ENCODE measurements at places on chromosomes 7 and 10.

DNA sequence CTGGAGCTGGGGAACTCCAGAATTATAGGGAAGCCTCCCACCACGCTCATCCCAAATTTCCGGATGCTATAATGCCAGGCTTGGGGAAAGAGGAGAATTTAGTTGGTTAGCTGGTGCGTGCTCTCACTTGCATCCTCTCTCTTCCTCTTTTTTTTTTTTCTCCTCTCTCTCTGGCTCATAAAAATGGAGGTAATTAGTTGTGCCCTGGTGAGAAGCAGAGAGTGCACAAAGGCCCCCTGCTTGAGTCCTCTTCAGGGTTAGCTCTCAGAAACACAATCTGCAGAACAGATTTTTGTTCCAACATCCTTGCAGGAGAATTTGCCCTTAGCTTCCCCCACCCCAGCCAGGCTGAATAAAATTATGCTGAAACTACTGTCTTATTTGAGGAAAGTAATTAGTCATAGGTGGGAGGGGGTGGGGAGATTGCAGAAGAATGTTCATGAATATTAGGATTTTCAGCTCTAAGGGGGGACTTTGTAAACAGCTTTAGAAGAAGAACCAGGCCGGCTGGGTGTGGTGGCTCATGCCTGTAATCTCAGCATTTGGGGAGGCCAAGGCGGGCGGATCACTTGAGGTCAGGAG lies 7.6 kb downstream of the SERPINE1 start:
- H3K4me1 ChIP-seq: peaks cover 11% of the 10 kb centered on the region
- no peak overlapping the region for H3K4me3 ChIP-seq
- H3K36me3 ChIP-seq: no peaks in the 10 kb centered on the region
- DNase-seq: no peak
- no peak overlapping the region for H3K27ac ChIP-seq

DNA sequence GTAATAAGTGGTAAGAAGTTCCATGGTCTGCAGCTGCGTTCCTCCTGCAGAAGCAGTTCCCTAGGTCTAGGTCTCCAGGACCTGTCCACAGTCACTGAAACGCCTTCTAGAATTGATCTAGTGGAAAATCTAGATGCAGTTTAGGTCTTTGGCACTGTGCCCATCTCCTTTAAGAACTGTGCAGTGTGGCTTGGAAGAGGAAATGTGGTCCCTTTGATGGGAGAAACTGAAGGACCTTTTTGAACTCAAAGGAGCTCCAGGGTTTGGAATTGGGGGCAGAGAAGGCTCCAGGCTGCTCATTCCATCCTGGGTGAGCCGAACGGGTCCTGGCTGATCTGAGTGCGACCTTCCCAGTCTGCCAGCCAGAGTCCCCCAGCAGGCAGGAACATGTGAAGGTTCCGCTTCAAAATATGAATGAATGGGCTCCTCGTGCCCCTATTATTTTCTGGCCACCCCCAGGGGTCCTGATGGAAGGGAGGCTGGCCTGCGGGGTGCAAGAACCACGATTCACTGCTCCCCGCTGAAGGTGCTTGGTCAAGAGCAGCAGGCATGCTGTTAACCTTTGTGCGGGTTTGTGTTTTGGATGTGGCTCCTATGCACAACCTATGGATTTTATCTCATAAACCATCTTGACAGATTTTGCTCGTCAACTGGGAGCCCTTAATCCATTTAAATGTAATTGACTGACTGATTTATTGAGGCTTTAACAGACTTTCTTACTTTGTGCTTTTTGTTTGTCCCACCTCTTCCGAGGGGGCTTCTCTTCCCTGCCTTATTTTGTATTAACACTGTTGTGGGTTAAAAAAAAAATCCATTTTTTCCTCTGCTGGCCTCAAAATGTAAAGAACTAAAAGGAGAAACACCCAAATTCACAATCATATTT lies 36.7 kb downstream of the ZNF467 start:
- H3K4me1 ChIP-seq: no peaks in the 10 kb centered on the region
- H3K36me3 ChIP-seq: peaks cover 2% of the 10 kb centered on the region
- peaks cover 2% of the 10 kb centered on the region for H3K27me3 ChIP-seq
- DNase-seq: no peak
- H3K4me3 ChIP-seq: no peak overlapping the region
- H3K27ac ChIP-seq: no peak overlapping the region

DNA sequence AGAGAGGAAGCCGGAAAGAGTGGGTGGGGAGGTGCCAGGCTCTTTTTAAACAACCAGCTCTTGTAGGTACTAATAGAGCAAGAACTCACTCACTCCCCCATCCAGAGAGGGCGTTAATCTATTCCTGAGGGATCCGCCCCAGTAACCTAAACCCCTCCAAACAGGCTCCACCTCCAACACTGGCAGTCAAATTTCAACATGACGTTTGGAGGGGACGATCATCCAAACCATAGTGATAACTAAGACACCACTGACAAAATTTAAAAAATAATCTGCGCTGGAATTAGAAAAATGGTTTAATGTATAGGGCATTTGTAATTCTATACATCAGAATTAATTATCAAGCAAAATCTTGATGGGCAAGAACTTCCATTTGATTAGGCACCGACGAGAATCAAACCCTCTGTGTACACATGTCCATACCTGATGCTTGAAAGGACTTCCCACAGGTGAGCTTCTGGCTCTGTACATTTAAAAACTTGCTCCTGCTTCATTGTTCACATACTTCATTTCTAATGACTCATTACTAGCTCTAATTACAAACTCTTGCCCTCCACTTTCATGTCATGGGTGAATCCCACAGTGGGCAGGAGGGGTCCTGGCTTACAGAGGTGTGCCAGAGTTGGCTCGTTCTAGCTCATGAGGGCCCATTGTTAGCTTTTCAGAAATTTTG lies 20.6 kb upstream of the KDM7A start:
- no peaks in the 10 kb centered on the region for H3K36me3 ChIP-seq
- H3K4me3 ChIP-seq: no peak overlapping the region
- H3K4me1 ChIP-seq: no peaks in the 10 kb centered on the region
- no peaks in the 10 kb centered on the region for H3K27me3 ChIP-seq

DNA sequence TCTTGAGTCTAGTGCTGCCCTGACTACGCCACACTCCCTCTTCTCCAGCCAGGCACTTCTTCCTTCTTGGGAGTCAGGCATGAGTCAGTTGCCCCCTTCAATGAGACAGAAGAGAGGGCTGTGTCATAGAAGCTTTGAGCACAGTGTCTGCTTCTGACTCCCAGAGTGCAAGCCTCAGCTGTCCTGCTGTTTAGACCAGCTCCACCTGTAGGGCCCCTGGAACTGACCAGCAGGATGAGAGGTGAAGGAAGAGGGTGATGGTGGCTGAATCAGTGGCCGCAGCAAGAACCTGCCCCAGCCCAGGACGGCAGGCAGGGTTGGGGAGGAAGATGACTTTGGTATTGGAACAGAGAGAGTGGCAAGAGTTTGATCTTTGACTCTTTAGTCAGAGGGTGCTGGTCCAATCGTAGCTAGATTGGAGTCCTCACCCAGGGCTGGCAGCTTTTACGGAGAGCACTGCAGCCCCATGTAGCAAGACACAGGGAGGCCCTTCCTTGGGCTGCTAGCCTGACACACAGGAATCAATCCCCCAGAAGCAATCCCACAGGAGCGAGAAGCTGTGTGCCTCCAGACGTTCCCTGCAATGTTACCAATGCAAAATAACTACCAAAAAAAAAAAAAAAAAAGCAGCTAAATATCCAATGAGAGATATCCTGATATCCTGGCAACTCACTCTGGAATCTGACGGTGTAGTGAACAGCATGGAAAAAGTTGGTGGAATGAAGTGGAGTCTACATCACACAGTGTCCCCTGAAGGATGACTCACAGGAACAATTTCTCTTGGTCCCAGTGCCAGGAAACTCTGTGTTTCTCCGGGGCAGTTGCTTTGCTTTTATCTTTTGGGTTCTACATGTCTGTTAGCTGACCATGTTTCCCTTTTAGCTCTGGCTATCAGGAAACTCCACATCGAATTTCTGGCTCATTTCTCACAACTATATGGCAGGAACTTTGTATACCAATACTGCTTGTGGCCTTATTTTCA lies 6.9 kb downstream of the C10orf62 start:
- H3K36me3 ChIP-seq: no peaks in the 10 kb centered on the region
- no peak for DNase-seq
- no peak overlapping the region for H3K27ac ChIP-seq
- H3K27me3 ChIP-seq: no peaks in the 10 kb centered on the region
- no peak overlapping the region for H3K4me3 ChIP-seq

- H3K27me3 ChIP-seq: no peaks in the 10 kb centered on the region
- H3K27ac ChIP-seq: no peak overlapping the region
- no peak for DNase-seq
- H3K36me3 ChIP-seq: no peaks in the 10 kb centered on the region
- no peaks in the 10 kb centered on the region for H3K4me1 ChIP-seq
Measured at GRCh38 chr7:36925207-36925606, 200.9 kb upstream of the AOAH start.

DNA sequence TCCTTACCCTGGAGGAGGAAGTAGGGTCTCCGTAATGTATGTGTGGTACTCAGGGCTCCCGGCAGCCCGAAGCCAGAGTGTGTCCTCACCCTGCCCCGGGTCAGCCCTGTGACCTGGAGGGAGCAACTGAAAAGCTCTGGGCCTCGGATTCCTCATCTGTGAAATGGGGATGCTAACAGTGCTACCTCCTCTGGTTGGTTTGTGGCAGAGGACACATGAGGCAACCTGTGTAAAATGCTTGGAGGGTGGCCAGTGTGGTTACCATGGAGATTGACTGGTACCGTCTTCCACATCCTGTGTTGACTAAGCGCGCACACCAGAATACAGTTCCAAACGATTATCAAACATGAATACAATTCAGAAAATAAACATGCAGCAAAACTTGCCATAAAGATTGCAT lies 163.8 kb upstream of the KLF6 start:
- peaks cover 14% of the 10 kb centered on the region for H3K4me1 ChIP-seq
- no peaks in the 10 kb centered on the region for H3K27me3 ChIP-seq
- DNase-seq: peak; percentile 69
- H3K27ac ChIP-seq: peak overlapping the region; percentile 89

GRCh38 chr7:90613088-90613498 lies 17.0 kb downstream of the CDK14 start:
- no peaks in the 10 kb centered on the region for H3K36me3 ChIP-seq
- no peak overlapping the region for H3K27ac ChIP-seq
- no peaks in the 10 kb centered on the region for H3K4me1 ChIP-seq
- no peak for DNase-seq

DNA sequence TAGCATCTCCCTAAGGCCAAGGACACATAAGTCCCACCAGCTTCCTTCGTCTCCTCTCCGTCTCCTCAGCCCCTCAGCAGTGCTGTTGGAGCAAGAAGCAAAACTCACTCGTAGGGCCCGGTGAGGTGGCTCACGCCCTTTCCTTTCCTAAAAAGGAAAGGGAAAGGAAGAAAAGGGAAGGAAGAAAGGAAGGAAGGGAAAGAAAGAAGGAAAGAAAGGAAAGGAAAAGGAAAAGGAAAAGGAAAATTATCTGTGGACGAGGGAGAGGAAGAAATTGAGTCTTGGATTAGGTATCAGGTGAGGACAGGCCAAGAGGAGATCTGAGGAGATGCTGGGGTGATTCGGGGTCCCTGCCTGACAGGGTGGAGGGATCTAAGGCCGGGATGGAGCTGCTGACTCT lies 3.1 kb upstream of the ZNF316 start:
- peaks cover 21% of the 10 kb centered on the region for H3K4me1 ChIP-seq
- no peak overlapping the region for H3K4me3 ChIP-seq
- no peak for DNase-seq
- no peak overlapping the region for H3K27ac ChIP-seq

- no peak overlapping the region for H3K27ac ChIP-seq
- no peaks in the 10 kb centered on the region for H3K36me3 ChIP-seq
- DNase-seq: no peak
Measured at GRCh38 chr7:33921216-33921938, 16.0 kb downstream of the BMPER start.

GRCh38 chr7:82534684-82535083 lies 91.1 kb upstream of the CACNA2D1 start:
- no peak overlapping the region for H3K27ac ChIP-seq
- no peak for DNase-seq
- H3K27me3 ChIP-seq: no peaks in the 10 kb centered on the region
- no peak overlapping the region for H3K4me3 ChIP-seq
- no peaks in the 10 kb centered on the region for H3K4me1 ChIP-seq
- no peaks in the 10 kb centered on the region for H3K36me3 ChIP-seq

GRCh38 chr7:157974678-157975230 lies 612.9 kb downstream of the PTPRN2 start:
- H3K4me3 ChIP-seq: no peak overlapping the region
- no peak overlapping the region for H3K27ac ChIP-seq
- no peaks in the 10 kb centered on the region for H3K4me1 ChIP-seq
- no peaks in the 10 kb centered on the region for H3K36me3 ChIP-seq

GRCh38 chr10:90790422-90790821 lies 67.4 kb downstream of the HTR7 start:
- no peaks in the 10 kb centered on the region for H3K4me1 ChIP-seq
- no peak overlapping the region for H3K4me3 ChIP-seq
- H3K36me3 ChIP-seq: no peaks in the 10 kb centered on the region
- H3K27me3 ChIP-seq: no peaks in the 10 kb centered on the region
- no peak for DNase-seq
- no peak overlapping the region for H3K27ac ChIP-seq

GRCh38 chr10:78550090-78550489 lies 516.4 kb downstream of the RPS24 start:
- DNase-seq: no peak
- no peak overlapping the region for H3K4me3 ChIP-seq
- H3K4me1 ChIP-seq: no peaks in the 10 kb centered on the region
- H3K27me3 ChIP-seq: peaks cover 18% of the 10 kb centered on the region
- no peaks in the 10 kb centered on the region for H3K36me3 ChIP-seq

GRCh38 chr7:124912972-124913371 lies 16.7 kb downstream of the POT1 start:
- H3K4me1 ChIP-seq: no peaks in the 10 kb centered on the region
- no peak for DNase-seq
- no peak overlapping the region for H3K4me3 ChIP-seq
- no peaks in the 10 kb centered on the region for H3K27me3 ChIP-seq
- no peaks in the 10 kb centered on the region for H3K36me3 ChIP-seq

DNA sequence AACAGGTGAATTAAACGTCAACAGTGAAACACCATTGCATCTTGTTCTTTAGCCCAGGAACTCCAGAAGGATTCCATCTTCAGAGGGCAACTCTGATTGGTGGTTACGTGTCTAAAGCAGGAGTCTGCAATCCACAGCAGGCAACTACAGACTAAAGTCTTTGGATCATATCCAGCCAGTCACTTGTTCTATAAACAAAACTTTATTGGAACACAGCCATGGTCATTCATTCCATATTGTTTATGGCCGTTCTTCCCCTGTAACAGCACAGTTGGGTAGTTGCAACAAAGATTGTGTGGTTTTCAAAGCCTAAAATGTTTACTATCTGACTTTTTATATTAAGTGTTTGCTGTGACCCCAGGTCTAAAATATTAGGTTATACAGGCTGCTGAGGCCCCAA lies 94.7 kb upstream of the IMMP2L start:
- no peak for DNase-seq
- no peaks in the 10 kb centered on the region for H3K27me3 ChIP-seq
- no peak overlapping the region for H3K4me3 ChIP-seq
- no peaks in the 10 kb centered on the region for H3K4me1 ChIP-seq
- H3K36me3 ChIP-seq: no peaks in the 10 kb centered on the region

DNA sequence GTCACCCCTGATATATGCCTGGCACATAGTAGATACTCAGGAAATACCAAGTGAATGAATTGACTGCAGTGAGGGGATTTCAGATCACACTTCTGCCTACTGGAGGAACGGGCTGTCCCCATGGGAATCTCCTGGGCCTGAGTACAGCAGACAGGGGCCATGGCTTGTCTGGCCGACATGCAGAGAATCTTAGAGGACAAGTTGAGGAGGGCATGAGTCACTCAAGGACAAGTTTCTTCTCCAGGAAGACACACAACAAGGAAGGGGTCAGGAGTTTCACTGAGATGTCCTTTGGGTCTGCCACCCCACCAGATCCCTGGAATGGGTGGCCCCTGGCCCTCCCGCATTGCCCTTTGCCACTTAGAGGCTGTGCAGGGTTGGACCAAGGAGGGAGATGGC lies 20.7 kb downstream of the PLPP4 start:
- H3K4me1 ChIP-seq: no peaks in the 10 kb centered on the region
- H3K27ac ChIP-seq: no peak overlapping the region
- no peaks in the 10 kb centered on the region for H3K36me3 ChIP-seq
- peaks cover 12% of the 10 kb centered on the region for H3K27me3 ChIP-seq

Data from T-cell (primary cell).